Effector memory CD8-positive, alpha-beta T cell (primary cell): ENCODE measurements at places on chromosomes 12 and 14.

GRCh38 chr12:72036393-72036792 is 97.7 kb downstream of the TPH2 start:
- no peak for DNase-seq
- no peak overlapping the region for H3K4me3 ChIP-seq
- no peak overlapping the region for H3K27ac ChIP-seq
- no peaks in the 10 kb centered on the region for H3K36me3 ChIP-seq
- H3K4me1 ChIP-seq = no peaks in the 10 kb centered on the region
- H3K27me3 ChIP-seq = no peaks in the 10 kb centered on the region

DNA sequence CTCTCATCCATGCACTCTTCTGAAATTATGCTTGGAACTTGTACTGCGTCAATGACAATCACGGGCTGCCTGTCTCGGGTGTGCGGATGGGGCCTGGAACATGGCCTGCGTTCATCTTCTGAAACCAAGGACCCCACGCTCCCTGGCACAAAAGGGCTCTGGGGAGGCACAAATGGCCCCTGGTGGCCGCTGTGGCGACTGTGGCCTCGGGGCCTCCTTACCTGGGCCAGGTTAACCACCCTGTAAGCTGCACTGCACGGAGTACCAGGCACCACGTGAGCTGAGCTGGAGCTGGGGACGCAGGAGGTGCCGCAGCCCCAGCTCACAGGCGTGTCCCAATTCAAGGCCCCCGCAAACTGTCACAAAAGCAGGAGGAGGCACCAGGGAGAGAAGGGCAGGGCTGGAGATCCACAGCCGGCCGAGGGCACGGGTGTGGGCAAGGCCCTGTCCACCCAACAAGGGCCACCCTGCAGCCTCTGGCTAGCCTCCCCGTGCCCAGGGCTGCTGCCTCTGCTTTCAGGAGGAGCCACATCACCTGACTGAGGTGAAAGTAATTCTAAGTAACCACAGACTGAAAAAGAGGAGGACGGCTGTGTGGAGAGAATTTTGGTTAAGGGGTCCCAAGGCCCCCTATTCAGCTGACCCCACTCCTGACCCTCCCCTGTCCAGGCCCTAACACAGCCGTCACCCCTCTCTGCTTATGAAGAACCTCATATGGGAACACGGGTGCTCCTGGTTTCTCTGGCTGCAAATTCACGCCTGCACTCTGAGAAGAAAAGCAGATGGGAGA is 61.1 kb upstream of the GALNT9 start:
- peak overlapping the region; percentile 52 for H3K27ac ChIP-seq
- DNase-seq = no peak
- no peaks in the 10 kb centered on the region for H3K4me1 ChIP-seq
- H3K36me3 ChIP-seq = no peaks in the 10 kb centered on the region
- H3K27me3 ChIP-seq = peaks cover 50% of the 10 kb centered on the region
- no peak overlapping the region for H3K4me3 ChIP-seq

GRCh38 chr14:50013198-50013918 is 103.0 kb downstream of the VCPKMT start:
- H3K4me3 ChIP-seq = no peak overlapping the region
- peak overlapping the region; percentile 22 for H3K27ac ChIP-seq
- H3K27me3 ChIP-seq = no peaks in the 10 kb centered on the region
- DNase-seq = no peak
- H3K36me3 ChIP-seq = peaks cover 15% of the 10 kb centered on the region

GRCh38 chr12:17381211-17381610 is 708.8 kb downstream of the RERGL start:
- no peak overlapping the region for H3K27ac ChIP-seq
- H3K27me3 ChIP-seq = no peaks in the 10 kb centered on the region
- H3K36me3 ChIP-seq = no peaks in the 10 kb centered on the region
- no peak overlapping the region for H3K4me3 ChIP-seq
- H3K4me1 ChIP-seq = no peaks in the 10 kb centered on the region
- no peak for DNase-seq

GRCh38 chr14:50978529-50978871 is 34.2 kb upstream of the PYGL start:
- peaks cover 66% of the 10 kb centered on the region for H3K27me3 ChIP-seq
- no peaks in the 10 kb centered on the region for H3K36me3 ChIP-seq
- H3K4me1 ChIP-seq = no peaks in the 10 kb centered on the region
- DNase-seq = no peak
- H3K4me3 ChIP-seq = no peak overlapping the region
- H3K27ac ChIP-seq = no peak overlapping the region

DNA sequence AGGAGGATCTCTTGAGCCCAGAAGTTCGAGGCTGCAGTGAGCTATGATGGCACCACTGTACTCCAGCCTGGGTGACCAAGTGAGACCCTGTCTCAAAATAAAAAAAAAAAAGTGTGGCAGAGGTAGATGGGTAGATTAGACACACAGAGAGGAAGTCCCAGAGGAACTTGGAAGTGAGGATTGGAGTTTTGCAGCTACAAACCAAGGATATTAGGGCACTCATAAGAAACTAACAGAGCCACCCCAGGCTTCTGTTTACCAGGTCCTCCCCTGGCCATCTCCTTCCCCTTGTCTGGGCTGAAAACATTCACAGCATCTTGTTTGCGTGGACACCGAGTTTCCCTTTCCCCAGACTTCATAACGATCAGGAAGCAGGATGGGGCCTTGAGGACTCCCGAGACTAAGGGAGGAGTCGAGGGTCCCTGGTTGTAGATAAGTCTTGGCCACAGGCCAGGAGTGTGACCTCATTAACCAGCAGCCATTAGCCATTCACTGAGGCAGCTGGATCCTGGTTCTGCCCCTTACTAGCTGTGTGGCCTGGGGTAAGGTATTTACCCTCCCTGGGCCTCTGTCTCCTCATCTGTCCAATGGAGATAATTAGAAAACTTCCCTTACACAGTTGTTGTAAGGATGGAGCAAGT is 2.1 kb downstream of the MAP1LC3B2 start:
- peaks cover 12% of the 10 kb centered on the region for H3K36me3 ChIP-seq
- DNase-seq = no peak
- H3K27ac ChIP-seq = no peak overlapping the region
- H3K4me1 ChIP-seq = peaks cover 23% of the 10 kb centered on the region
- H3K4me3 ChIP-seq = no peak overlapping the region

- DNase-seq = no peak
- peaks cover 21% of the 10 kb centered on the region for H3K36me3 ChIP-seq
- H3K27ac ChIP-seq = no peak overlapping the region
- peaks cover 7% of the 10 kb centered on the region for H3K4me1 ChIP-seq
- H3K27me3 ChIP-seq = no peaks in the 10 kb centered on the region
Measured at GRCh38 chr12:10226086-10226485, 13.4 kb downstream of the GABARAPL1 start.

GRCh38 chr12:12450043-12450471 is 93.2 kb downstream of the BORCS5 start:
- no peaks in the 10 kb centered on the region for H3K27me3 ChIP-seq
- no peak overlapping the region for H3K4me3 ChIP-seq
- H3K4me1 ChIP-seq = peaks cover 6% of the 10 kb centered on the region
- H3K27ac ChIP-seq = peak overlapping the region; percentile 38
- peaks cover 8% of the 10 kb centered on the region for H3K36me3 ChIP-seq

DNA sequence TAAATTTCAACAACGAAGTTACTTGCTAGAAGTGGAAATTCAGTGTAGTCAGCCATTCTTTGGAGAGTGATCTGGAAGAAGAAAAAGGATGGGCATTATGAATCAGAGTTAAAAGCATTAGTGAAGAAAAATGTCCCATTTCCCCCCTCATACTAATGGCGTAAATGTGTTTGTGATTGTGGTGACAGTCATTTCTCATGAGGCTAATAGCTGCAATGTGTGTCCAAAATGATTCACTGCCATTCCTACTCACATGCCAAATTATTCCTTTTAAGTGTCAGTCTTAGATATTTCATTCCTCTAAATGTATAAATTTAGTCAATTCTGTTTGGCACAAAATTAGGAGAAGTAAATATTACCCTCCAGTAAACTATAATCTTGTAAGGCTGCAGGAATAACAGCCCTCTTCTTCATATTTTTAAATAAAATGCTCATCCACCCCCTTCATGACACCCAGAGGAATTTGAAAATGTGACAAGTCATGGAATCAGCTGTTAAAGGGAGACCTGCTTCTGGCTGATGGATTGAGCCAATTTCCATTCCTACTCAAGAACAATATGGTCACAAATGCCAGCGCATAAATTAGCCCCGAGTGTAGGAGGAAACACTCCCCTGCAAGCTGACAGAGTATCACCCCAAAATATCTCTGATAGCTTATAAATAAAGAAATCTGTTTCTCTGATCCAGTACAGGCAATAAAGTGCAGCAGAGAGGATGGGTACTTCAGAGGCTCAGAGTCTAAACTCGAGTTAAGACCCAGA is 912.3 kb upstream of the SEL1L start:
- H3K4me1 ChIP-seq = no peaks in the 10 kb centered on the region
- H3K4me3 ChIP-seq = no peak overlapping the region
- no peaks in the 10 kb centered on the region for H3K36me3 ChIP-seq
- no peaks in the 10 kb centered on the region for H3K27me3 ChIP-seq
- H3K27ac ChIP-seq = no peak overlapping the region

GRCh38 chr12:107318806-107319532 is 225.6 kb upstream of the CRY1 start:
- peak overlapping the region; percentile 97 for H3K4me3 ChIP-seq
- peak overlapping the region; percentile 51 for H3K27ac ChIP-seq
- H3K4me1 ChIP-seq = peaks cover 34% of the 10 kb centered on the region
- peaks cover 18% of the 10 kb centered on the region for H3K27me3 ChIP-seq

DNA sequence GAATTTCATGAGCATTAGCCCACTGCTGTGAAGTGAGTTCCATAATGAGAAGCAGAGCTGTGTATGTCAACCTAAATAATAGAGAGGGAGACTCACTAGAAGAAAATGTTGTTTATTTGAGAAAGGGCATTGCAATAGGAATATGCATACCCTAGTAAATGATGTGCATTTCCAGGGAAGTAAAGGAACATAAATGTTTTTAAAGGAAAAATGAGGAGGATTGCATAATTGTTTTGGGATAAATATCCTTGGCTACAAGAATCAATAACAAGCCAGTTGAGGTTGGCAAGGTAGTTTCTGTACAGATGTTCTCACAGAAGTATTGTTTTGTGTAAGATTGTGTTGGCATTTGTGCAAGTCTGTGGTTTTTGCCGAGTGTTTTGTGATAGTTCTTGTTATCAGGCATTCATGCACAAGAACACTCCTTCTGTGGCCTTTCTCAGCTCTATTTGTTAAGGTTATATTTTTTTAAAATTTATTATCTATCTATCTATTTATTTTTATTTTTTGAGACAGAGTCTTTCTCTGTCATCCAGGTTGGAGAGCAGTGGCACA is 47.1 kb downstream of the EMP1 start:
- H3K4me1 ChIP-seq = no peaks in the 10 kb centered on the region
- no peak for DNase-seq
- H3K27me3 ChIP-seq = peaks cover 48% of the 10 kb centered on the region
- no peaks in the 10 kb centered on the region for H3K36me3 ChIP-seq
- H3K27ac ChIP-seq = no peak overlapping the region

DNA sequence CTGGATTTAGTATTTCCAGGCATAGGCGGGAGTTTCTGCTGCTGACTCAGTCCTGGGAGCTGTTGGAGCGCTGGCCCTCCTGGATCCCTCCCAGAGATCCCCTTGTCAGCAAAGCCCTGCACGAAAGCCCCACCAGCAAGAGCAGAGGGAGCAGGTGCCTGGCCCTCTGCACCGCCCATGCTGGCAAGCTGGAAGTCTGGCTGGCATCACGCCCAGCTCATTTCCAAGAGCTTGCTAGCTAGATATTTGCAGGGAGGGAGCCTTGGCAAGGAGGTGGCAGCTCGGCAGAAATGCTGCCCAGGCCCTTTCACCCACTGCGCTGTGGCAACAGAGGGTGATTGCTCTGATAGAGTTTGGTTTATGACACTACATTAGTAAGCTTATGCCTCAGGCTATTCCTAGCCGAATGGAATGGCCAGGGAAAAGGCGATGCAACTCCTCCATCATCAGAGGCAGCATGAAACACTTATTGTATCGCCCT is 193.9 kb downstream of the EMP1 start:
- H3K4me1 ChIP-seq = no peaks in the 10 kb centered on the region
- no peaks in the 10 kb centered on the region for H3K36me3 ChIP-seq
- peaks cover 4% of the 10 kb centered on the region for H3K27me3 ChIP-seq
- H3K4me3 ChIP-seq = no peak overlapping the region
- no peak overlapping the region for H3K27ac ChIP-seq
